H4 (cell line): ENCODE measurements at places on chromosomes 6 and 20. TPM values are rescaled to one million over a fixed set of nuclear protein-coding genes. Genes with fewer than 3 reads are reported as not detected.

SAPCD1 gene
- 0.21 and 2.8 TPM in 2 replicates for total RNA-seq

DNA sequence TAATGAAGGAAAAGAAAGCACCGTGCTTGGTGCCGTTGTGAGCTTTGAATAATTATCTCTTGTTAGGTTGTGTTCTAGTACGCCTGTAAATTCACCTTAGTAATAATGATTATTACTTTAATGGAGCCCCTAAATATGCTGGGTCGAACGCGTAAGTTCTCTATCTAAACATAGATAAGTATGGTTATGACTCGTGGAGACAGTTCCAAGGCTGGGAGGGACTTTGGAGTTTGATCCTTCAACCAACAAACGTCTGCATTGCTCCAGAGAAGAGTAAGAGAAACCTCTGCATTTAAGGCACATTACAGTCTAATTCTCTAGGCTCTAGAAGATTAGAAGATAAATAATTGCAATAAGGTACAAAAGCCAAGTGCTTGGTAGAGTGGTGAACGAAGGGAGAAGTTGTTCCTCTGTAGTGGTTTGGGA is 514 bp downstream of the ACOT13 start:
- DNase-seq = no peak

DNA sequence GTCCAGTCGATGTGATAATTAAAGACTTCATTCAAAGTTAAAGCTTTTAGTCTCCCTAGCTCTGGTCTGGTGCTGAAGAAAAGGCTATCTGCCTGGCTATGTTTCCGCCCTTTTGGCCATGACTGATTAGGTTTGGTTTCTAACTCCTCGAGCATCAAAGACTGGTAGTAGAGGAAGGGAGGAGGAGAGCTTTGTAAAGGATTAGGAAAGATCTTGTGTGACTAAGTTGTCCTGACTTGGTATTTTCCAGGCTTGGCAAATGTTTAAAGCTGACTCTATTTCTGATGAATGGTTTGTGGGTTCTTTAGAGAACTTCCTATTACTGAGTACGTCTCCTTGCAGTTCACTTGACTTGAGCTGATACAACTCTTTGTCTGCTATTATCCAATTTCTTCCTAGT is 312.9 kb downstream of the GJA1 start:
- DNase-seq = no peak

SLCO4A1 gene
- 4.7 and 4.9 TPM in 2 replicates for total RNA-seq

DNA sequence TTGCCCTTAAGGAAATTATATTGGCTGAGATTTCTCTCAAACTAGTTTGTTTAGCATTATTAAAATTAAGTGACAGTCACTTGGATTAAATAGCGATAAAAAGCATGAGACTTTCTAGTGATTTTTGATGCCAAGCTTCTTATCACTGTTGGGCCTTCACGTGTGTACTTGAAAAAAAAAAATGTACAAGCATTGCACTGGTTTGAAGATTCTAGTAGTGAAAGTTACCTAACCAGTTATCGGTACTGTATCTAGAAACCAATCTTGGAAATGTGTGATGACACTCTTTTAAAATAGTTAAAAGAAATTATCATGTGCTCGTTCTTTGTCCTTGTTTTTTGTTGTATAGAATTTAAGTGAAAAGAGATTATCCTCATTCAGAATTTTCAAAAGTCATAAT is 102.1 kb downstream of the SCAF8 start:
- no peak for DNase-seq

DNA sequence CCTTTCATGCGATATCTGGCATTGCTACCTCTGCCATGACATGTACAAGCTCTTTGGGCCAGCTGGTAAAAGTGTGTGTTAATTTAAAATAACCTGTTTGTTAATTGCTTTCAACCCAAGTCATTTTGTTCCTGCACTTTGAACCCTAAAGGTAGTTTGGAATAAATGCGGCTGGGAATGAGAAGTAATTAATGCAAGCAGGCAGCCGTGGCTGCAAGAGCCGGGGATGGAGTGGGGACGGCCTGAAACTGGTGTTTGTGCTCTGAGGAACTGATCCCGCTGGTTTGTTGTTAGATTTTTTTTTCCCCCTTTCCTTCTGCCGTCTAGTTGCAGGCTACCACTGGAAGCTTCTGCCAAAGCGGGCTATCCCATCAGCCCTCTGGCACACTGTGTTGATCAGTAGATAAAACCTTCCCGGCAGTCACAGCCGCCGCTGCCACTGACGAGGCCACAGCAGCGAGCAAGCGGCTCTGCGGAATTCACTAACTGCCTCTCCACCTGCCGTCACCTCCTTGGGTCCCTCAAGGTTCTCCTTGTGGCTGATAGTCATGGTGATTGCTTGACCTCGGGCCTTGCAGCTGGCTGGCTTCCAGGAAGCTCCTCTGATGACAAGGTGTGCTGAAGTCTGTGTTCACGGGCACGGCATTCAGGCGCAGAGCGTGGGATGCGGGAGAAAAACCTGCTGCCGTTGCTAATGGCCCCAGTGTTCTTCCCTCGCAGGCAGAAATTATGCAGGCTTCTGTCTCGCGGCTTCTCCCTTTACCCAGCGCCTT is 315.9 kb downstream of the TFAP2A start:
- no peak for DNase-seq

ENTPD6 gene
- total RNA-seq = 21.4 and 22.3 TPM in 2 replicates

GRCh38 chr6:98516206-98516605 is 318.2 kb upstream of the POU3F2 start:
- DNase-seq = no peak
